Activated T-cell treated with anti-CD3 and anti-CD28 coated beads for 4 hours (primary cell): ENCODE measurements at places on chromosomes 11 and 22.

DNA sequence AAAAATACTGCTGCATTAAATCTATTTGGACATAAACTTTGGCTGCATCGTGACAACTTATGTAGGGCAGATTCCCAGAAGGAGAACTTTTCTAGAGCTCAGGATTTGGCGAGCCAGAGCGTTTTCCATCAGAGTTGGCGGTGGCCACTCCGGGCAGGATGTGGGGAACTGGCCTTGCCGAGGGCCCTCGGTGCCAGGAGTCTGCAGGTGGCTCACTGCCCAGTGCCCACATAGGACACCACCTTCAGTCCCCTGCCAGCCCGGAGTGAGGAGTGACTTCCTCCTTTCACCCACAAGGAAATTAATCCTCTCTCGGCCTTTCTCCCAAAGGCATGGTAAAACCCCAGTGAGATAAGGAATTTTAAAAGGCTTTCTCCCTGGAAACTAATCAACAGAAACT is 1.6 kb upstream of the LGALS2 start:
- no peak for DNase-seq

- DNase-seq = no peak
Measured at GRCh38 chr22:33459137-33459536, 401.0 kb upstream of the SYN3 start.

DNA sequence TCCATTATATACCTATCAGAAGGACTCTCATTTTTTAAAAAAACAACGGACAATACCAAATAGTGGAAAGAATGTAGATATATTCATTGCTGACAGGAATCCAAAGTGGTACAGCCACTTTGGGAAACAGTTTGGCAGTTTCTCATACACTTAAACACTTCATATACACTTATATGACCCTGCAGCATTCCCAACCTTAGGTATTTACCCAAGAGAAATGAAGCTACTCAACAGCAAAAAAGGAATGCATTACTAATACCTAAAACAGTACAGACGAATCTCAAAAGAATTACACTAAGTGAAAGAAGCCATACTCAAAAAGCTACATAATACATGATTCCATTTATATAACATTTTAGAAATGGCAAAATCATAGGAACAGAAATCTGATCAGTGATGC is 51.5 kb downstream of the RBFOX2 start:
- no peak for DNase-seq

- DNase-seq = no peak
Measured at GRCh38 chr11:40186437-40187263, 1272.8 kb downstream of the LRRC4C start.

GRCh38 chr11:6200975-6201374 is 2.0 kb downstream of the OR52W1 start:
- no peak for DNase-seq

- DNase-seq = no peak
Measured at GRCh38 chr11:22633354-22633902, 7.8 kb upstream of the FANCF start.

- DNase-seq = peak; percentile 95
Measured at GRCh38 chr22:29603358-29604075, at the start of gene NF2. Gene NF2 (plus strand): TSS chr22:29603633. CDS start chr22:29603999, 366 bp downstream.

DNA sequence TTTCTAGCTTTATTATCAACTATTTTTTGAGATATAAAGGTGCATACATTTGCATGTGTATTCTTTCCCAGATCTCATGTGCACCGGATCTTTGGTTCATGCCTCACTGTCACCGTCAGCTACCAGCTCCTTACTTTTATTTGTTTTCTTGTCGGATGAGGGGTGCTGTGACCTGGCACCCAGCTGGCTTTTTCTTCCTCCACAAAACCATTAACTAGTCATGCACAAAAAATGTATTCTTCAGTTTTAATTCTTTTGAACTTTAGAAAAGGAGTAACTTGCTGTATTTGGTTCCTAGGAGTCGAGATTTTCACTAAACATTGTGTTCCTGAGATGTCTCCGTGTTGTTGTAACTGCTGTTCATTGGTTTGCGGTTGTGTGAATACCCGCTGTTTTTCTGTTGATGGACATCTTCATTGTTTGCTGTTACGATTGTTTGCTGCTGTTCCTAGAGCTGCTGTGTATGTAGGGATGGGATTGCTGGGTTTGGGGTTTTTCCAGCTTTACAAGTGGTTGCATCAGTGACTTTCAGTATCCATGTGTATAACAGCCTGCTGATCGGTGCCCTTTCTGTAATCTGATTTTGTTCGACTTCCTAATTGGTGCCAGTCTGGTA is 39.4 kb downstream of the MOV10L1 start:
- DNase-seq = no peak
